ENCODE measurements at places on chromosomes 11 and 22.

DNA sequence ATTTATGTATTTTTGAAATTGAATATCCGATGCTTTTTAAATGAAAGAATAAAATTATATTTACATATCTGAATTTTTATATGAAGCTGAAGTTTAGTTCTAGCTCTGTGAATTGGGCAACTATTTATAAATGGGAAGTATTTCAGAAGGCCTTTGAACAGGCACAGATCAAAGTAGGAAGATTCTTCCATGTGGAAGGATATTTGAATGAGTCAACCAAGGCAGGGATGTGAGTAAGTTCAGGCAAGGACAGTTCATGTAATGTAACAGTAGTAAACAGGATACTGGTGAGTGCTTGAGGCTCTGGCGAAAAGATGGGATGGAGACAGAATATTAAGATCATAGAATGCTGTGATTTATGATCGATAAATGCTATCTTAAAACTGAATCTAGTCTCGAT is 417.8 kb upstream of the CCDC179 start:
- DNase-seq: no peak

GRCh38 chr22:27133019-27133431 is 475.6 kb downstream of the MIAT start:
- no peak for DNase-seq

DNA sequence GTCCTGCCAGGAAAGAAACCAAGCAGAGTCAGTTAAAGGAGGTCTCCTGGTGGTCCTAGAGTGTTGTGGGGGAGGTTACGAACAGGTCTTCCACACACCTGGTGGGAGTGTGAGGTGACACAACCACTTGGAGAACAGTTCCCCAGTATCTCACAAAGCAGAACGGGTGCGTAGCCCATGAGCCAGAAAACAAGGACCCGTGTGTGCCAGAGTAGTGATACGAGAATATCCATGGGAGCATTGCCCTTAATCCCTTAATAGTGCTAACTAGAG is 21.7 kb upstream of the CLDN5 start:
- DNase-seq: no peak

- no peak for DNase-seq
These were observed 15.5 kb upstream of the LMO2 start for GRCh38 chr11:33907421-33907820.

GRCh38 chr11:44637487-44637886 is 72.0 kb downstream of the CD82 start:
- DNase-seq: no peak

- no peak for DNase-seq
These were observed 565.5 kb upstream of the ANO3 start for GRCh38 chr11:25766332-25767015.

DNA sequence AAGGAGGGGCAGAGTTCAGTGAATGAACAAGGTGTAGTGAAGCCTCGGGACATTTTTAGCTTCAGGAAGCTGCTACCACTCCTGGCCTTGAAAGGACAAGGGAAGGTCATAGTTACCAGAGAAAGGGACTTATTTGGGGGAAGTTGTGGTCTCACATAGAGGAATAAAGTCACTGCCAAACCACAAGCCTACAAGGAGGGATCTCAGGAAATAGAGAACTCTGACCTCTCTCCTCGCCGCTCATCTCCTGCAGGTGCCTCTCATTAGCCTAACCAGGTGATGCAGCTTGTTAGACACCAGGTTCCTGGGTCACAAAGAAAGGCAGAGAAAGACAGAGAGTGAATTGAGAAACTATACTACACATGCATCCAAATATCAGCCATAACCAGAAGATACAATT is 14.3 kb upstream of the TOLLIP start:
- DNase-seq: no peak

- no peak for DNase-seq
These were observed 134.1 kb downstream of the COMMD9 start for GRCh38 chr11:36155124-36155561.

GRCh38 chr22:37449331-37450001 is 22.2 kb upstream of the ELFN2 start:
- no peak for DNase-seq

GRCh38 chr22:50576806-50577696 is 1.2 kb downstream of the CPT1B start:
- DNase-seq: no peak

DNA sequence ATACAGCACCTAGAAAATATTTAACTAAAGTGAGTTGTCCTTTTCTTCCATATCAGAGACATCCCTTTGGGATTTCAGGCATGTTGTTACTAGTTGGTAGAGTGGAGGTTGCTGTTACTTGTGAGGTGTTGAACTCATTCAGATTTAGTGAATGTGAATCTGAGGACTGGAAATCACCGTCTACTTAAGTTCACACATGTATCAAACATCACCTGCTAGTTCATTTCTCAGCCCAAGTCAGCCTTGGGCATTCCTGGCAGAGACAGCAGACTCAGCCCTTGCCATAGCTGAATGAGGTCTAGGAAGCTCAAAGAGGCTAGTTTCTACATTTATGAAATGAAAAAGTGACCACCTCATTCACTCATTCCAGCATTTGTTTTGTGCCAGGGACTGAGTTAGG is 9.7 kb downstream of the KDELR3 start:
- DNase-seq: no peak

- DNase-seq: no peak
These were observed 12.3 kb upstream of the ASPHD2 start for GRCh38 chr22:26416670-26417276.

DNA sequence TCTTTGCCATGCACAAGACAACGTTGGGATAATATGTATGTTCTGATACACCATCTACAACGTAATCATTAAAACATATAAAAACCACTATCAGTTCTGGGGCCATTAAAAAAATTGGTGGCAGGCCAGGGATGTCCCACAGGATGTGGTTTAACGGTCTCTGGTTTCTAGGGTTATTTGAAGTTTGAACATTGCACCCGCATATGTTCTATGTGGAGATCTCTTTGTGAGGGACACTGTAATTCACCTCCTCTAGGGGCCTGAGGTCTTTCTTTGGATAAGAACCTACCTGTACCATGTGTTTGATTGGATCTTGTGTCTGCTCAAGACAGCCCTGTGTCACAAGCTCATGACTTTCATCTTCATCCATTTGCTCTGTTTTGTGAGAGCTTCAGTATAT is 73.2 kb downstream of the GGTLC2 start:
- no peak for DNase-seq

DNA sequence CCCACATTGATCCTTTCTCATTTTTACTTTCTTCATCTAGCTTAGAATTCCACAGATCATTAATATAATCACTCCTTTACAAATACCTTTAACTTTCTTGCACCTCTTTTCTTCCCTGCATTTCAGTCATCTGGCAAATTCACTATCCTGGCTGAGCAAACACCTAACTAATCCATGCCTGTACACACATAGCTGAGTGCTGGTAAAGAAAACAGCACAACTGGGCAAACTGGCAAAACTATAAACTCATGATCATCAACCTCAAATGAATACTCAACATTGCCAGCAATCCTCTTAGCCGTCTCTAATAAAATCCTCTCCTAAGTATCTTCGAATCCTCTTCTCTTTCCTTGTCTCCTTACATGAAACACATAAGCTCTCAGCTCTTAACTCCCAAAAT is 52.4 kb downstream of the PICALM start:
- no peak for DNase-seq

- no peak for DNase-seq
These were observed 83.7 kb upstream of the LINC01488 start for GRCh38 chr11:69397732-69398131.

DNA sequence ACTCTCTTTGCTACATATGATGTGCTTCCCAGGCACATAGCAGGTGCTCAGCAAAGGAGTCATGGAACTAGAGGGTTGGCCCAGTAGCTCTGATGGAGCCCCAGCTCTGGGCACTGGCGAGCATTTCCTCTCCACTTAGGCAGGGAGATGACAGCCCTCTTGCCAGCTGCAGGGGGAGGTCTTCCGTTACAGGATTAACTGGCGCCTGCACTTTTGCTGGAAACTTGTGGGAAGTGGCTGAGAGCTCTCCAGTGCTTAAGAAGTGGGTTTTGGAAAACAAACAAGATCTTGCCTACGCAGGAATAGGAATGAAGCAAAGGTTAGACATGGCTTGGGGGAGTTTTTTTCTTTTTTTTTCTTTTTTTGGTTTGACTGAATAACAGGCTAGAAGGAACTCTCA is 75.5 kb downstream of the MICAL2 start:
- no peak for DNase-seq

GRCh38 chr11:77093056-77093891 is 9.4 kb upstream of the OMP start:
- no peak for DNase-seq

GRCh38 chr11:104704146-104704830 is 194.0 kb downstream of the CASP12 start:
- no peak for DNase-seq

GRCh38 chr22:48199667-48200066 is 1437.2 kb downstream of the TBC1D22A start:
- no peak for DNase-seq

DNA sequence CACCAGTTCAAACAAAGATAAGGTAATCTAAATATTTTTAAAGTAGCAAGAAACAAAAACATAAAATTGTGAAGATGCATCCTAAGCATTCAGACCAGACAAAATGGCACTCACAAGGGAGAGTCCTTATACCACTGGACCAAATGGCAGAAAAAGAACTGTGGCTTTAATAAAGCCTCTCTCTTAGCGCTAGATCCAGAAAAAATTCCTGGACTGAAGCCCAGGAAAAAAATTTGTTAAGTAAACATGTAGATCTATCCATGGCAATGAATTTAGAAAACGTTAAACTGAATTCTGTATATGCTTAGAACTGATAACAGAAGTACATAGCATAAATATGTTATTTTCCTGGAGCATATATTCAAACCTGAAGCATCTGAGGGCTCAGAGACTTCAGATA is 11.8 kb upstream of the CD59 start:
- DNase-seq: no peak

DNA sequence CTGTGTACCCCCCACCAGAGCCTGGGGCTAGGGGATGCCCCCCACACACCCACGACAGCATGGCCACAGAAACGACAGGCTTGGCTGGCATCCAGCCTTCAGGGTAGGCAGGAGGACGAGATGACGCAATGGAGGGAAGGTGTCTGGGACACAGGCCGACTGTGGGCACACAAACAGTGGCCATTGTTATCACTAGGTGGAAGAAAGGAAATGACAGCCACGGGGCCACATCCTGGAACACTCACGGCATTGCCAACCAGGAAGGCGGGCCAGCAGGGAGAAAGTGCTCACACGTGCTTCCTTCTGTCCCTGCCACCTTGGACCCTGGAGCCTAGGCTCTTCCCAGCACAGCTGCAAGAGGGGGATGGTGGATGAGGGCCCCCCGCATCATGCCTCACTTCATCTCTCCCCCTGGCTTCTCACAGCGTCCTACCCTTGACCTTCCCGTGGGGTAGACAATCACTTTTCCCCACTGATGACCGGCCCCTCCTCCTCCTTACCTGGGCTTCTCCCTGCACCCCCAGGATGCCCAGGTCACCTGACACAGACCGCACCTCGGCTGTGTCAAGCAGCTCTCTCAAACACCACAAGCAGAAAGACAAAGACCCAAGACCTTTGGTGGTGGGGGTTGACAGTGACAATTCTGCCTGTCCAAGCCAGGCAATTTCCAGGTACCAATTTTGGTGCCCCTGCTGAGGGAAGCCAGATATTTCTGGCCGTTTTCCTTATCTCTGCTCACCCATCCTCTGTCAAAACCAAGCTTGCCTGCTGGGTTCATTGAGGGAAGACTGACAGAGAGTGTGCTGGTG is 8.6 kb downstream of the PLA2G6 start:
- DNase-seq: peak; percentile 66

GRCh38 chr11:134797411-134798089 is 385.5 kb upstream of the B3GAT1 start:
- no peak for DNase-seq

Measured in activated T-cell treated with anti-CD3 and anti-CD28 coated beads, Interleukin-2, amount 50 U/mL, for 1 hour (primary cell).